Retina (tissue), 1 donor: ENCODE measurements at places on chromosomes 11 and 22.

DNA sequence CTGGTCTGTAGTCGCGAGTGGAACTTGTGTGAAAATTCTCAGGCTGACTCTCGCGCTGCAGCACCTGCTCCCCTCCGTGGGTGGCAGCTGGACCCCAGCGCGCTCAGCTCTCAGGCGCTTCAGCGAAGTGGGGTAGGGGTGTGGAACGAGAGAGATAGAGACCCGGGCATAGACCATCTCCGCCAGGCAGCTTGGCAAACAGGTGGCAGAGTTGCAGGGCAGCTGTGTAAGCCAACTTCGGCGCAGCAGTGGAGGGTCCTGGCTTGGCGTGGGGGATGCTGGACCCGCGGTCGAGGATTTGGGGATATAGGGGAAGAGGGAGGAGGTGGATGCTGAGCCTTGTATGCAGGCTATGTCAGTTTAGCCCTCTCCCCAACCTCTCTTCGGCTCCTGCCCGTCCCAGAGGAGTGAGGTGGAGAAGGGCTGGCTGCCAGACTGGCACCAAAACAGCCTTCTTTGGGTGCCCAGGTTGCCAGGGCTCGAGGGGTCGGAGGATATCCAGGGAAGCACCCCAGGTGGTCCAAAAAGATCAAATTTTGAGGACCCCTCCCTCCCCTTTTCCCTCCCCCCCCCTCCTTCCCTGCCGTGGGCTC lies 746 bp upstream of the CALCB start:
- DNase-seq, result no peak

DNA sequence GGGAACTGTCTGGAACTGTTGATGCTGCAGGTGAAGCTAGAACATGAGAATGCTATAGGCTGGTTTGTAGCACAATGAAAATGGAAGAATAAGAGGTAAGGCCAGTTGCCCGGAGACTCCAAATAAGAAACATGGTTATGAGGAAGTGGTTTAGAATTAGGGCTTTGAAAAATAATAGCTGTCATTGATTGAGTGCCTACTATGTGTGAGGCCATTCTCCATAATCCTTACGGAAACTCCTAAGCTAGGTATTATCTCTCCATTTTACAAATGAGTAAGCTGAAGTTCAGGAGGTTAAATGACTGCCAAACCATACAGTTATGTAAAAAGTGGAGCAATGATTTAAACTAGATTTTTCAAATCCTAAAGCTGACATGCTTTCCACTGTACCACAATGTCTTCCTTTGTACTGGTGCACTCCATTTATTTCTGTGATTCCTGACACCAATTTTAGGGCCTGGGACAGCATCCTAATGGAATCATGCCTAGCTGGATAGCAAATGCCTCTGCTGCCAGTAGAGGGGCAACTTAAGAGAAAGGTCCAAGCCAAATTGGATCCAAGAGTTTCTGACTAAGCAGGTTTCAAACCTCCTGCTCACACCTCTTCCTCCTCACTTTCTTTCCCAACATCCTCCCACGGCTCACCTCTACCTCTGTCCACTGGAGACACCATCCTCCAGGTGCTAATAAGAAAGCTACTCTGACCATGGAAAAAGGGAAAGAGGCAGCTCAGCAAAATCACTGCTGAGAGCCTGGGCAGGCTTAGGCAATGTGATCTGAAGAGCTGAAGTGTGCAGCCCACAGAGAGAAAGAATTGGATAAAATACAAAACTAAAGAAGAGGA lies 46.9 kb upstream of the PICALM start:
- DNase-seq, result no peak

DNA sequence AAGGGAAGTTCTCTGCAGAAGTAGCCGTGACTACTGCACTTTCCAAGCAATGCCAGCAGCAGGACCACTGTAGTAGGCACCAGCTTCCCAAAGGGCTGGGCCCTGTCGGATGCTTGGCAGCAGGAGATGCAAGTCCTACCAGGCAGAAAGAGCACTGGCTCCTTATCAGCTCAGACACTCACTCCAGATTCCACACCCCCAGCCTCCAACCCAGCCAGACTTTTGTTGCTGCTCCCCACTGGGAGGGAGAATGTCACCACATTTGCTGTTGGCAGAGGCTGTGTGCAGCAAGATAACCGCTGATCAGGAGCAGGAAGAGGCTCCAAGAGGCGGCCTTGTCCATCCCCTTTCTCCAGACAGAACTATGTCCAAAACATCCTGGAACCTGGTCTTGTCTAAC lies 118.7 kb downstream of the C11orf58 start:
- no peak for DNase-seq

- DNase-seq, result no peak
Measured at GRCh38 chr11:102604011-102604410, 21.1 kb downstream of the MMP20 start.

DNA sequence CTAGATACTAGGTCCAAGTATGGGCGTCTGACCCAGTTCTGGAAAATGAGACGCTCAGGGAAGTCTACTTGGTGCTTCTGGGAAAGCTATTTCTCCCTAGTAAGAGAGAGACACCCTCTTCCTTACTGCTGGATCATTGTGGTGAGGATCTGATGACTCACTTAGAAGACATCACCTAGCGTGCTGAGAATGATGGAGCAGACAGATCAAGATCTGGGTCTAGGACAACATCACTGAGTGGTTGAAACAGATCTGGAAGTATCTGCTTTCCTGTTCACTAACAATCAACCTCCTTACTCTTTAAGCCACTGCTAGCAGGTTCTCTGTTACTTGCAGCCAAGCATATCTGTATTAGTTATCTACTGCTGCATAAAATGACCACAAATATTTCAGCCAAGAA lies 38.3 kb upstream of the HMGXB4 start:
- no peak for DNase-seq

GRCh38 chr22:22406445-22407027 lies 102.0 kb downstream of the ZNF280B start:
- no peak for DNase-seq

- peak; percentile 74 for DNase-seq
Measured at GRCh38 chr22:30763815-30764673, 69.4 kb downstream of the OSBP2 start.

- no peak for DNase-seq
Measured at GRCh38 chr11:13318498-13319295, 41.1 kb downstream of the BMAL1 start.

GRCh38 chr22:33723915-33724314 lies 196.4 kb downstream of the LARGE1 start:
- no peak for DNase-seq

GRCh38 chr11:65711785-65712632 lies at the start of gene KAT5:
Gene KAT5 (plus strand): TSS chr11:65712252. CDS start chr11:65712268, 16 bp downstream.
- DNase-seq, result peak; percentile 100

GRCh38 chr11:22432291-22433093 lies 94.3 kb downstream of the SLC17A6 start:
- DNase-seq, result peak; percentile 98

DNA sequence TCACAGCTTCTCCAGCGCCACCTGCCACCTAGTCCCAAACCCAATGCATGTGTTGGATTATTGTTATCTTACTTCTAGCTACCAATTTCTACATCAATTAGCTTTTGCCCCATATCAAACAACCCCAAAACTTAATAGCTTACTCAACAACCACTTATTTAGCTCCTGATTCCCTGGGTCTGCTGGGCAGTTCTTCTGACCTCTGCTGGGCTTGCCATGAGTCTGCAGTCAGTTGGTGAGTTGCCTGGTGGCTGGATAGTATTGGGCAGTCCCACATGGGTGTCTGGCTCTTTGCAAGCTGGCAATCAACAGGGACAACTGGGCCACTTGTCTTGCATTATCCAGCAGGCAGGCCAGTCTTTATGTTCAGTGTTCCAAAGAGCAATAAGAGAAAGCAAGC lies 13.6 kb upstream of the MS4A15 start:
- no peak for DNase-seq

DNA sequence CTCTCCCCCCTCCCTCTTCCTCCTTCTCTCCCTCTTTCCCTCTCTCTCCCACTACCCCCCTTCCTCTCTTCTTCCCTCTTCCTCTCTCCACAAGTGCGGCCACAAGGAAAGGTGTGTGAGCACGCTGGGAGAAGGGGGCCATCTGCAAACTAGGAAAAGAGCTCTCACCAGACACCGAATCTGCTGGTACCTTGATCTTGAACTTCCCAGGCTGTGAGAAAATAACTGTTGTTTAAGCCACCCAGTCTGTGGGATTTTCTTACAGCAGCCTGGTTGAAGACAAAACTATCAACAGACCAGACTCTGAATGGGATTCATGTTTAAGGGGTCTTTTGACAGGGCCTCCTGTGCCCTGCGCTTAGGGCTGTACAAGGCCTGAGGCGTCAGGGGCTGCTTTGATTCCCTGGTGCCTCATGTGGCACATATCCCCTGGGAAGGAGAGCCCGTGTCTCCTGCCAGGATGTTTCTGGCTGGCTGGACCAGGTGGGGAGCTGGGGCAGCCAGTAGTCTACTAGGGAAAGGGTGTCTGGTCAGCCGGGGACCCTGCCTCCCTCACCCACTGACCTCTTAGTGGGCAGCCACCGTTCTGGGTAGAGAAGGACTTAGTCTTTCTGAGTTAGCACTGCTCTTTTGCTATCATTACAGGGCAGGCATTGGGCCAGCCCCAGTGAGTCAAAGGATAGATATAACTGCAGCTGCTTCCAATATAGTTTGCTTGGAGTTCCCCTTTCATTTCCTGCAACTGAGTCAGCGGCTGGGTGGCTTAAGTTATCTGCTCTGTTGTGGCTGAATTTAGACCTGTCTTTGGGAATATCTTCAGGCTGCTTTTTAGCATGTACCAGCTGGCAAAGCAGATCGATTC lies 6.2 kb downstream of the PANX1 start:
- no peak for DNase-seq

DNA sequence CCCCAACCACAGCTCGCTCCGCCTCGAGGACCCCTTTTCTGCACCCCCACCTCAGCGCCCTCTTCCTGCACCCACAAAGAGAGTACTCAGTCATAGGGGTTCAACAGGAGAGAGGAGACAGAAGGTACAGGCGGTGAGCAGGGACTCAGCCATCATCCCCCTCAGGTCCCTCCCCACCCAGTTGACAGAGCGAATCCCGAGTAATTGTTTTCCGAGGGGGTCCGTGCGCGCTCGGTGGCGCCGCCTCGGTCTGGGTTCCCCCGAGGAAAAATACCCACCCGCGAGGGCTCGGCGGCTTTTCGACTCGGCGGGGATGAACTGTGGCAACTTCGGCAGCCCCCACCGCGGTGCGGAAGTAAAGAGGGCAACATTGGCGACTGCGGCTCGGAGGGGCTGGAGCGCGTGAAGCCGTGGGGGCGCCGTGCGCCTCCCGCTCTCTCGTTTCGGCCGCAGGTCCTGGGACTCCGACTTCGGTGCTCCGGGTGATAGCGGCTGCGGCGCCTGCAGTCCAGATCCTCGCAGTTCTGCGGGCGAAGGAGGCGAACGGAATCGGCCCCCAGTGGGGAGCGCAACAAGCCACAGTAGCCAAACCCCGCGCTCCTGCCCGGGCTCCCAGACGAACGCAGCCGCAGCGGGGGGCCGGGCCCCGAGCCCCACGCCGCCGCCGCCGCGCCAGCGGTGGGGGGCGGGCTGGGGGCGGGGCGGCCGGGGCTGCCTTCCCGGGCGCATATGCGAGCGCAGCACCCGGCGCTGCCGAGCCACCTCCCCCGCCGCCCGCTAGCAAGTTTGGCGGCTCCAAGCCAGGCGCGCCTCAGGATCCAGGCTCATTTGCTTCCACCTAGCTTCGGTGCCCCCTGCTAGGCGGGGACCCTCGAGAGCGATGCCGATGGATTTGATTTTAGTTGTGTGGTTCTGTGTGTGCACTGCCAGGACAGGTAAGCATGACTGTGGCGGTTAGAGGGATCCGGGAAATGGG lies at the start of gene NELL1:
Gene NELL1, plus strand, starts transcription at position 743 of the 976 bp plus-strand sequence.
- peak; percentile 62 for DNase-seq

DNA sequence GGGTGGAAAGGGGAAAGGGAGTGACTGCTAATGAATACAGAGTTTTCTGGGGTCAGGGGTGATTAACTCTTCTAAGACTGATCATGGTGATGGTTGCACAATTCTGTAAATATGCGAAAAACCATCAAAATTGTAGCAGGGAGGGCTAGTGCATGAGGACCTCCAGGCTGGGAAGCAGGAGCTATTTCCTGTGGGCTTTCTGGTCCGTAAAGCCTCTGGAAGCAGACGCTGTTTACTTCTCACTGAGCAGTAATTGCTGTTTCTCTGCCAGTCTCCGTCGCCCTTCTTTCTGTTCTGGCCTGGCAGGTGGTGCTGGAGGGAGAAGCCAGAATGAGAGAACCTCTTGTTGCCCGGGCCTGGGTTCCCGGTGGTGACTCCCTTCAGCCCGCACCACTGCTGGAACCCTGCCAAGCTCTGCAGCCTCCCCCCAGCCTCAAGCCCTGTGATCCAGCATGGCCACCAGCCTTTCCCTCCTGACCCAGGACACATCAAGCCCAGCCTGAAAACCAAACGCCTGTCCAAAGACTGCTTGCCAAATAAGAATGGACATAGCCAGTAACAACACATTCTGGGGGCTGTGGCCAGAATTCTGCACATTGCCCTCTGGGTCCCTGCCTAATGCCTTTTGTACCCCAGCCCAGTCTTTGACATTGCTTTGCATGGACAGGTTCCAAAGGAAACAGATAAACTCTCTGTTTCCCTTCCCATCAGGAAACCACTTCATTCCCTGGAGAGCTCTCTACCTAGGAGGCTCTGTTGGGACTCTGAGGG lies 201.0 kb upstream of the NAV2 start:
- peak; percentile 42 for DNase-seq

- no peak for DNase-seq
Measured at GRCh38 chr22:38751422-38752346, 4.1 kb downstream of the SUN2 start.

DNA sequence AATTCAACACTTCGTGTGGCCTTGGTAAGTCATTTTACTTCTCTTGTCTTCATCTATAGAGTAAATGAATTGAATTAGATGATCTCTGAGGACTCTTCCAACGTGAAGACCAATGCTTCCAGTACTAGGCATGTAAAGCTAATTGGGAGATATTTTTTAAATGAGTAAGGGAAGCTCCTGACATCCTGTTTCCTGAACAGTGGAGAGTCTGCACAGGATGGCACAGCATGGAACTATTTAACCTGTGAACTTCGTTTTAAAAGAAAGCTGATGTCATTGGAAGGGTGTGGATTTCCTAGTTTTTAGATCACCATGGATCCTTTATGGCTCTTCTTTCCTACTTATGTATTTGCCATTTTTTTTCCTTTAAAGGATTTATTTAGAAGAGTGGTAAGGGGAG lies 48.4 kb upstream of the HSD17B12 start:
- no peak for DNase-seq

GRCh38 chr11:60854847-60855725 lies 664 bp downstream of the PTGDR2 start:
- no peak for DNase-seq

DNA sequence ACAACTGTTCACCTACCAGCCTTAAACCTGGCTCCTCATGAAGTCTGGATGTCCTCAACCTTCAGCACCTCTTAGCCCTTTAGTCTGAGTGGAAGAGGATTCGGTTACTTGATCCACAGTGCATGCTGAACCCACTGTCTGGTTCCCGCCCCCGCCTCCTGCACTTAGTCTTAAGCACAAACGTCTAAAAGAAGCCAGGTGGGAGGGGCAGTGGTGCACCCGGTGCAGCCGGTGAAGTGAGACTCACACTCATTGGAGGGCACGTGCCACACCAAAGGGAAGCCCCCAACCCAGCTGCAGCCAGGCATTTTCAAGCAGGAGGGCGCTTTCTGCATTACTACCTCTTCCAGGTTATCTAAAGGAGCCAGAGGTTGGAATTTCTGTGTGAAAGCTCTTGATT lies 146.8 kb downstream of the COMMD9 start:
- DNase-seq, result no peak

- DNase-seq, result no peak
Measured at GRCh38 chr22:28029201-28029948, 110.3 kb upstream of the PITPNB start.

- no peak for DNase-seq
Measured at GRCh38 chr22:24386937-24387471, 40.4 kb upstream of the ADORA2A start.

GRCh38 chr22:37175414-37176281 lies 12.4 kb downstream of the C1QTNF6 start:
- no peak for DNase-seq
